ENCODE measurements at places on chromosomes 16 and 17.

GRCh38 chr17:2593821-2594721 is 617 bp downstream of the PAFAH1B1 start:
- DNase-seq: peak; percentile 86

DNA sequence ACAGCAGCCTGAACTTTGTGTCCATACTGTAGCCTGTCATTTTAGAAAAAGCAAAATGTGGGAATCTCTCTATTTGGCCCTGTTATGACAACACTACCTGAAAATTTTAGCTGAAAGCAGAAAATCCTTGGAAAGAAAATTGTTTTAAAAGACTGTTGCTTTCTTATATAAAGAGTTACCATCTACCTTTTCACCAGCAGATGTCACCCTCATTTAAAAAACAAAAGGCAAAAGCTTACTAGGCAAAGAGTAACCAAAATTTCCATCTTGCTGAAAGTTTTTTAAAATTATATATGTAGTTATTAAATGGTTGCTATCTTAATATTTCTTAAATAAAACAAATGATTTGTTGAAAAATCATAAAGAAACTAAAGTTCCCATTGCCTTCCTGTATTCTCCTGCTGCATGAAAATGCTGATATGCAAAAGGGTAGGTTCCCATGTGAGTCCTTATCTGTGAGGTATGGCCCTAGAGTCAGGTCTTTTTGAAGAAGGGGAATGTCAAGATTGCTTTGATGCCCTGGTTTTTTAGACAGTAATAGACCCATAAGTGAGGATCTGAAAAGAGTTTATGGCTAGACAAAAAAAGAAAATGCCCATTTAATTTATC is 61.0 kb downstream of the TNRC6C start:
- peak; percentile 47 for DNase-seq

- no peak for DNase-seq
Measured at GRCh38 chr17:42333053-42333452, 44.8 kb downstream of the STAT5A start.

GRCh38 chr17:34178092-34178491 is 77.0 kb upstream of the CCL2 start:
- DNase-seq: no peak

DNA sequence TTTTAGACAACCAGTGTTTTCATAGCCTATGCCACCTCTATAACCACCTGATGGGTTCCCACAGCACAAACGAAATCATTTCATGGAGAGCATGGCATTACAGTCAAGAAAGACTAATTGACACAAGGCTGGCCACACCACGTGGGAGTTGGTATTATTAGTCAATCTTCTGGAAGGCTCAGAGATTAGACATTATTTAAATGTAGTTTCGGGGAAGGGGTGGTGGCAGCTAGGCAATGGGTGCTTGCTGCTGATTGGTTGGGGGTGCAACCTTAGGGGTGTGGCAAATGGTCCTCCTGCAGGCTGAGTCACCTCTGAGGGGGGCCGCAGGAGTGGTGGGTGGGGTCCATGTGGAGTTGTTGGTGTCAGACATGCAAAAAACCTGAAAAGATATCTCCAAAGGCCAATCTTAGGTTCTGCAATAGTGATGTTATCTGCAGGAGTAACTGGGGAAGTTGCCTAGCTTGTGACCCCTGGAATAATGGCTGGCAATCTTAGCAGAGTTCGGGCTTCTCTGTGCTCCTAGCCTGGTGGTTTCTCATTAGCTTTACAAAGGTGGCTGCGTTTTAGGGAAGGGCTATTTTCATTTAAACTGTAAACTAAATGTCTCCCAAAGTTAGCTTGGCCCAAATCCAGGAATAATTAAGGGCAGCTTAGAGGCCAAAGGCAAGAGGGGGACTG is 4.6 kb downstream of the TEN1 start:
- DNase-seq: peak; percentile 28

GRCh38 chr17:81527591-81528383 is at the start of gene FSCN2:
Gene FSCN2, plus strand, starts transcription at chr17:81528377. Its CDS starts 155 bp downstream, at chr17:81528532.
- DNase-seq: no peak

DNA sequence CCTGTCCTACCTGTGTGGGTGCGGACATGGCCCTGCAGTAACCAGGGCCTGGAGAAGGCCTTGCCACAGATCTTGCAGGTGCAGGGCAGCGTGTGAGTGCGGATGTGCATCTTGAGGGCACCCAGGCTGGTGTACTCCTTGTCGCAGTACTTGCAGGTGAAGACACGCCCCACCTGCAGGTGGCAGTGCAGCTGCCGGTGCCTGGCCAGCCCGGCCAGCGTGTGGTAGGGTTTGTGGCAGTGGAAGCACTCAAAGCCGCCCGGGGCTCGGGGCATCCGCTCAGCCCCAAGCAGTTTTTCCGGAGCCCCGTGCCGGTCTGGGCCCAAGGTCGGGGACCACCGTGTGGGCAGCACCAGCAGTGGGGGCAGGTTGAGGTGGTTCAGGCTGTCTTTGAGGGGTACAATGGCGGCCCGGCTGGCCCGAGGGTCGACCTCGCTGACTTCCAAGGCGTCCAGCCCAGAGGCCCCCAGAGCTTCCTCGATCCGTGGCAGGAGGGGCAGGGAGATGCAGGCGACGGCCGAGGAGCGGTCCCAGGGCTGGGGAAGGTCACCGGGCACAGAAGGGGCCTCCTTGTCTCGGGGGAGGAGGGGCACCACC is 5.1 kb downstream of the SNAI3 start:
- peak; percentile 49 for DNase-seq

- no peak for DNase-seq
Measured at GRCh38 chr16:56363181-56363716, 62.1 kb downstream of the AMFR start.

- no peak for DNase-seq
Measured at GRCh38 chr17:64373722-64374121, 16.9 kb downstream of the PECAM1 start.

DNA sequence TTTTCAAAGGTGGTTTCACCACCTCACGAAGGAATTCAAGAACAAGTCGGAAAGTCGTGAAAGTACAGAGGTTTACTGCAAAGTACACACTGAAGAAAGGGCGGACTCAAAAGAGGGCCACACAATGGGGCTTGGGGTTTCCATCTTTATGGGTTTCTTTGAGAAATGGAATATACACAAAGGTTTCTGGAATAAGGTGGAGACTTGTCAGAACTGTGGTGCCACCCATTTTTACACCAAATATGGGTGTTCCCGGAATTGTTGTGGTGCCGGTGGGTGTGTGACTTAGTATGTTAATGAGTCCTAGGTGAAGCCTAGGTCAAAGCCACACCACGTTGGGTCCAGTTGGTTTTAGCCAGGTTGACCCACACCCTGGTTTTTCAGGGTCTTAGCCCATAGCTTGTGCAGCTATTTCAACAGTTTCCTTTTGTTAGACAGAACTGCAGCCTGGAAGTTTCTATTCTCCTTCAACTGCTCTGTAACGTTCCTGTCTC is 567 bp upstream of the GCSH start:
- DNase-seq: no peak

GRCh38 chr16:18792836-18793433 is 2.8 kb upstream of the RPS15A start:
- no peak for DNase-seq

GRCh38 chr16:67226295-67226803 is 581 bp upstream of the TMEM208 start:
- no peak for DNase-seq

DNA sequence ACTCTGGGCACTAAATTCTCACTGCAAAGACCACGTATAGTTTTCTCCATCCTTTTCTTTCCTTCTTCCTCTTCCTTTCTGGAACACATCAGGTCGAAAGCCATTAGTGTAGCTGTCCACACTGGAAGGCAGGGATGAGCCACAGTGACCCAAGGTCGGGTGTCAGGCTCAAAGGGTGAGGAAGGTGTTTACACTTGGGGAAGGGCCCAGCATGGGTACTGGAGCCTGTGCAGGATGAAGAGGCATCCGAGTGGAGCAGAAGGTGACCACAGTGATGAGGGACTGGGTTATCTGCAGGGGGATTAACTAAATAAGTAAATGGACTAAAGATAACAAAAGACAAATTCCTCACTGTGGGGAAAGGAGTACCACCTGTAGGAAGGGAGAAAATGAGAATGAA is 164.0 kb downstream of the SOX9 start:
- no peak for DNase-seq

- DNase-seq: no peak
Measured at GRCh38 chr17:75475144-75475835, 18.9 kb downstream of the TMEM94 start.

DNA sequence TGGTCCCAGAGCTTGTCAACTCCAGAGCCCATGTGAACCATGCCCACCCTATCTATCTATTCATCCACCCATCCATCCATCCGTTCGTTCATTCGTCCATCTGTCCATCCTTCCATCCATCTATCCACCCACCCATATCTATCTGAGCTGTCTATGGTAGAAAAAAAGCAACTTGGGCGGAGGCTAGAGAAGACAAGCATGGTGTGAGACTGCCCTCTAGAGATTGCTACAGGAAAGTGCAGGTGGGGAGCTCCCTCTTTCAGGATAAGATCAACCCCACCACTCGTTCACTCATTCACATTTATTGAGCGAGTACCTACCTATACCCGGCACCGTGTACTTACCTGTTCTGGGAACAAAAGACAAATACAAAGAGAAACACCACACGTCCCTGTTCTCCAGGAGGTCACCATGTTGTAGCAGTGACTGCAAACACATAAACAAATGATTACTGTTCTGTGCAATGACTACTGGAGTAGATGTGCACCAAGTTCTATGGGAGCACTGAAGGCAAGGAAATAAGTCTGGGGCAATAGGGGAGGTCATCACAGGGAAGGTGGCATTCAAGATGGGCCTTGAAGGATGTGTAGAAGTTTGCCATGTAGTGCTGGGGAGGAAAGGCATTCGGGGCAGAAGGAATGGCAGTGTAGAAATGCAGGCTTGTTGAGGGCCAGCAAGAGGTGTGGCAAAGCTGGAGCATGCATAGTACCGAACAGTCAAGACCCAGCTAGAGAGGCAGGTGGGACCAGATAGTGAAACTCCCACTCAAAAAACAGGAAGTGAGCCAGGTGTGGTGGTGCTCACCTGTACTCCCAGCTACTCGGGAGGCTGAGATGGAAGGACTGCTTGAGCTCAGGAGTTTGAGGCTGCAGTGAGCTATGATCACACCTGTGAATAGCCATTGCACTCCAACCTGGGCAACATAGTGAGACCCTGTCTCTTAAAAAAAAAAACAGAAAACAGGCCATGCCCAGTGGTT is 13.4 kb upstream of the ATP5MC1 start:
- DNase-seq: peak; percentile 79

- no peak for DNase-seq
Measured at GRCh38 chr16:25750488-25751216, 58.9 kb downstream of the HS3ST4 start.

DNA sequence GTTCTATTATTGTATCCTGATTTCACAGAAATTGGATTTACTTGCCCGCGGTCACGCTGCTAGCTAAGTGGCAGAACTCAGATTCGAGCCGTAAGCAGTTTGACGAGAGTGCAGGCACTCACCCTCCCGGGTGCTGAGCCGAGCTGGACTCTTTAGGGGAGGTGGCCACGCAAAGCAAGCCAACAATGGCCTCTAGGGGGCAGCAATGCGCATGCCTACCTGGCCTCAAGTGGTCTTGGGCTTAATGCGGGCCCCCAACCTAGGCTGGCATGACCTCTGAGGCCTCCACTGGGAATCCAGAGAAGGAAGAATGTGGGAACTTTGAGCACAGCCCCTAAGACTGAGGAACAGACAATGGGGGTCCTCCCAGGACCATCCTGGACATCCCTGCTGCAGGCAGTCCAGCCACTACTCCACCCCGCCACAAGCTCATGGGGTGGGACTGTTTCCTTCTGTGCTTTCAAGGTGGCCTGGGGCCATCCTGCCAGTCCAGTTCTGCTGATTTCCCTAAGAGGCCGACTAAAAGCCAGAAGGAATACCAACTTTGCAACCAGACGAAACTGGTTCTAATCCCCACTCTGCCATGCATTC is 276.5 kb downstream of the XYLT1 start:
- DNase-seq: peak; percentile 60

DNA sequence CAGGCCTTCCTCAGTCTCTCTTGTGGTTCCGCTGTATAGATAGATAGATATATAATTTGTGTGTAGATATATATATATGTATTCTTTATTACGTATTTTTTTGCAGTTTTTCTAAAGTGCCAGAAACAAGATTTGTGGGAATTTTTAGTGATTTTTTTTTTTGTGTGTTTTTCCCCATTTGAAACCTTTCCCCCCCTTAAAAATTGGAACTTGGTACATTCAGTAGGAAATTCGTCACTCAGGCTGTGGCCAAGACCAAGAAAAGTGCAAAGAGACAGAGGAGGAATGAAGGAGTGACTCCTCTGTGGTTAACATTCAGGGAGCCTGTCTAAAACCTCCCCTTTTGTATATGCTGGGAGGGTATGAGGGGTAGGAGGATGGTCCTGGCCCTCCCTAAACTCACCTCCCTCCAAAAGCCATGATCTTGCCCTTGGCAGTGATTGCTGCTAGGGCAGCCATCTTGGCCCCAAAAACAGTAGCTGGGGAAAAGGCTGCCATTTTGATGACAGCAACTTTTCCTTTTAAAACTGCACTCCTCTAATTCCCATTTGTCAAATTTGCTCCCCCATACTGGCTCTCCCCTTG is 15.2 kb downstream of the CHRNB1 start:
- DNase-seq: no peak

DNA sequence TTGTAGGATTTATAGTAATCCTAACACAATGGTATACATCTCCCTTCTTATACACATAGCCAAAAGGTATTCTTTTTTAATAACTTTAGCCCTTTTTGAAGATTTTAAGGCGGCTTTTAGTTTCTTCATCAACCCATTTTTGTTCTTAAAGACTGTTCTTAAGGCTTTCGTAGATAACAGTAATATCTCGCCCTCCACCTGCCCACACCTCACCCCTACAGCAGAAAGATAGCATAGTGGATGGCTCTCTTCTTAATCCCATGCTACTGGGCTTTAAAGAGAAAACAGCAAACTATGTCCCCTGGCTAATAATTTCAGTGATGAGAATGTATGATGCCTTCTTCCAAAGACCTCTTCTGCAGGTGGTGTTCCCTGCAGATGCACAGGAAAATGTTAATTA is 8.6 kb downstream of the IGSF6 start:
- DNase-seq: no peak

DNA sequence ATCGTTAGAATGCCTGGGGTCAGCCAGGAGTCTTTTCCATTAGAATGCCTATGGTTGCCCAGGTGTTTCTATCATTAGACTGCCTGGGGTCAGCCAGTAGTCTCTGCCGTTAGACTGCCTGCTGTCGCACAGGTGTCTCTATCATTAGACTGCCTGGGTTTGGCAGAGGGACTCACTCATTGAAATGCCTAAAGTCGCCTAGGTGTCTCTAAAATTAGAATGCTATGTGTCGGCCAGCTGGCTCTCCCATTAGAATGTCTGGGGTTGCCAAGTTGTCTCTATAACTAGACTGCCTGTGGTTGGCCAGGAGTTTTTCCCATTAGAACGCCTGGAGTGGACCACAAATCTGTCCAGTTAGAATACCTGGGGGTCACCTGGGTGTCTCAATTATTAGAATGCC is 2266.5 kb downstream of the TP53TG3F start:
- no peak for DNase-seq

- DNase-seq: no peak
Measured at GRCh38 chr16:67848118-67848517, 625 bp upstream of the CENPT start.

- DNase-seq: peak; percentile 18
Measured at GRCh38 chr17:33674685-33675084, 381.6 kb upstream of the ASIC2 start.
